ENCODE measurements at places on chromosomes 1 and 21.
A peak's percentile ranks its signal among the peaks of the same experiment; 100 is the strongest.

DNA sequence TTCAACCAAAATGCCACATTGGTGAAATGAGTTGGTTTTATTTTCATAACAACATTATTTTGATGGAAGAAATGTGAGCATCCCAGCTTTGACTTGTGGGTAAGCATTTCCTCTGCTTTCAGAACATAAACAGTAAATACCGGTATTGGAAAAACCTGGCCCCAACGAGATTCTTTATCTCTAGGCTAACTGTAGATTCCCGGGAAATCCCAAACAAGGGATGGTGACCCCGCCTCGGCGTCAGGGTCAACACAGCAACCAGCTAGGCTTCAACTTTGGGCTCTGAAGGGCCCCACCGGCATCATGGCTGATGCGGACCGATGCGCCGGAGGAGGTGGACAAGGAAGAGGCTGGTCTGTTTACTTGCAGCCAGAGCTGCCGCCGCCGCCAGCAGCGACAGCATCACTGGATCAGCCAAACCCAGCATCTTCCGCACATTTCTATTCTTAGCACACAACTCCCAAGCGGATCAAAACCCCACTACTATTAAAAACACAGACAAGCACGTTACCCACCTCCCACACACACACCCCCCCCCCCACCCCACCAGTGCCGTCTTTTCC lies 1.1 kb downstream of the AKT3 start:
- peak; percentile 63 for DNase-seq

DNA sequence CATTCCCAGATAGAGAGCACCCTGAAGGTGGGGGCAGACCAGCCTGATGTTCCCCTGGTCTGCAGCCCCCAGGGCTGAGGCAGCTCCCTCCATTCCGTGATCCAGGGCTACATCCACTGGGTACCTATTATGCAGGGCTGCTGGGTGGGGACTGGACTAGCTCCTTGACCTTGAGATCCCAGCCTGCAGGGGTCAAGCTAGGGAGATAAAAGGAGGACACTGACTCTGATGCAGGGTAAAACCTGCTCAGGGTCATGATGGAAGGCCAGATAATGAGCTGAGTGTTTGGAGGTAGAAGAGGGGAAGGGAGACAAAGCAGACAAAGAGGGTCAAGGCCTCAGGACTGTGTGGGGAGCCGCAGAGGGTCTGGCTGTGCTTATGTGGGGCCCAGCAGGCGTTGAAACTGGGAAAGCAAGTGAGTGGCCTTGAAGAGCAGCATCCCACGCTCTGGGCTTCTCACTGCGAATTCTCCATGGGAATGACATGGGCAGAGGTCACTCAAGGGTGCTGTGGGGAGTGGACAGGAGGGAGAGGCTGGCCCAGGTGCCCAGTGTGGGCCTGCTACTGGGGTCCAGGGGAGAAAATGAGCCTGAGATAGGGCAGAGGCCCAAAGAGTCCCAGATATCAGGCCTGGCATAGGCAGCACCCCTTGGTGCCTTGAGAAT lies 9.7 kb downstream of the FOXO6 start:
- no peak for DNase-seq

- DNase-seq = peak; percentile 12
These were observed 155.4 kb downstream of the PGBD5 start for GRCh38 chr1:230270559-230271281.

DNA sequence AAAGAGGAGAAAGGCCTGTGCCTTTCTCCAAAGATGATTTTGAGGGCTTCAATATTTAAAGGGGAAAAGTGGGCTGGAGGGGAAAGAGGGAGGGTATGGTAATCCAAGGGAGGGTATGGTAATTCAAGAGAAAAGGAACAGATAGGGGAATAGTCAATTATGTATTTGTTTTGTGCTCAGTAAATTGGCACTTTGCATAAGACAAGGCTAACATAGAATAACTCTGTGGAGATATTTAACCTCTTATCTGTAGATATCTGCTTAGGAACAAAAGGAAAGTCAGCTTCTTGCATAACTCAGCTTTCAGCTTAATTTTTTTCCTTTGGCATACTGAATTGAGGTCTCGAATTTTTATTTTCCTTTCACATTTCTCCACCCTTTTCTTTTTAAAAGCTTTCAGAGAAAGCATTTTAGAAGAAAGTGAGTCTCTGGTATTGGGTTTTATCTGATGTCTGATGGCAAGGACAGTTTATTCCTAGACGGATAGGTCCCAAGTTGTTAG lies 119.9 kb upstream of the F3 start:
- no peak for DNase-seq

GRCh38 chr1:153626904-153627714 lies at the start of gene S100A13:
Gene S100A13, minus strand, starts transcription at chr1:153627505. Its CDS starts 1,033 bp downstream, at chr1:153626472.
- DNase-seq = peak; percentile 94
